ENCODE measurements at places on chromosomes 5 and 9.

DNA sequence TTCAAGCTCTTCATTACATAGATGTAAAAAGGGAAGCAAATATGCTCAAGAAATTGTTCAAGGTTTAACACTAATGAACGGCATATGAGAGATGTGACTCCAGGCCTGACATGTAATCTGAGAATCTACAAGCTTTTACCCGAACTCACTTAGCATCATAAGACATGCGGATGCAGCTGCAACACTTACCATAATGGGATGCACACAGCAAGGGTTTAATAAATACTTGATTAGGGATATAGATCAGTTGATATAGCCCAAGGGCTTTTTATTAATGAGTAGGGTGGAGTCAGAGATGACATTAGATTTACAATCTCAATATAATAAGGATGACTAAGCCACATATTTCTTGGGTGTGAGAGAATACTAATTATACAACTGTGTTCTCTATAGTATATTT lies 2215.5 kb downstream of the MAT2B start:
- no peak for DNase-seq

DNA sequence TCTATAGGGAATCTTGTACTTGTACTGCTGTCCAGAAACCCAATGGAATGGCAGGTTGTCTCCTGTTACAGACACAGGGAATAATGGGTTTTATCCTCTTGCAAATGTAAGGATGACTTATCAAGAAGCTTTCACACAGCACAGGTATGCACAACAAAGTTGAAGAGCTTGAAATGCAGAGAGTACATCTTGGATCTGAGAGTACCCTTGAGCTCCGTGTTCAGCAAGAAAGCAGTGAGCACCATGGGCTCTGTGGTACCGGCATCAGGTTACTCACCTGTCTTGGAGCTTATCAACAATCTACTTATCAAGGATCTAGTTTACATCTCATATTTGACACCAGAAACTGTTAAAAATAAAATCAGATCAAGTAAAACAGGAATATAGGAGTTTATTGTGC lies 22.0 kb upstream of the EMB start:
- no peak for DNase-seq

DNA sequence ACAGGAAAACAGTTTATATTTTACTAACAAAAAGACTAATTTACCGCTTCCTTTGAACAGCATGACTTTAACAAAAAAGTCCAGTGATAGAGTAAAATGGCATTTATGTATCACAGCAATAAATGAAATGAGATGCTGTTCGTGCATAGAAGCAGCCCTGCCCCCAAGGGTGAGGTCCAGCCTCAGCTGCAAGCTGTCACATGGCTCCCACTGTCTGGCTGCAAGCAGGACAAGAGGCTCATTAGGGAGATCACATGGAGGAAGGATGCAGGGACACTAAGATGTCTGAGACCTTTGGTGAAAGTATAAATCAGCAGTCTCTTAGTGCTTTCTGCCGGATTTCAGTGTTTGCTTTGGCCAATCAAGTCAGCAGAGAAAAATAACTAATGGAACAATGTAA lies 23.0 kb downstream of the GDNF start:
- DNase-seq: no peak

DNA sequence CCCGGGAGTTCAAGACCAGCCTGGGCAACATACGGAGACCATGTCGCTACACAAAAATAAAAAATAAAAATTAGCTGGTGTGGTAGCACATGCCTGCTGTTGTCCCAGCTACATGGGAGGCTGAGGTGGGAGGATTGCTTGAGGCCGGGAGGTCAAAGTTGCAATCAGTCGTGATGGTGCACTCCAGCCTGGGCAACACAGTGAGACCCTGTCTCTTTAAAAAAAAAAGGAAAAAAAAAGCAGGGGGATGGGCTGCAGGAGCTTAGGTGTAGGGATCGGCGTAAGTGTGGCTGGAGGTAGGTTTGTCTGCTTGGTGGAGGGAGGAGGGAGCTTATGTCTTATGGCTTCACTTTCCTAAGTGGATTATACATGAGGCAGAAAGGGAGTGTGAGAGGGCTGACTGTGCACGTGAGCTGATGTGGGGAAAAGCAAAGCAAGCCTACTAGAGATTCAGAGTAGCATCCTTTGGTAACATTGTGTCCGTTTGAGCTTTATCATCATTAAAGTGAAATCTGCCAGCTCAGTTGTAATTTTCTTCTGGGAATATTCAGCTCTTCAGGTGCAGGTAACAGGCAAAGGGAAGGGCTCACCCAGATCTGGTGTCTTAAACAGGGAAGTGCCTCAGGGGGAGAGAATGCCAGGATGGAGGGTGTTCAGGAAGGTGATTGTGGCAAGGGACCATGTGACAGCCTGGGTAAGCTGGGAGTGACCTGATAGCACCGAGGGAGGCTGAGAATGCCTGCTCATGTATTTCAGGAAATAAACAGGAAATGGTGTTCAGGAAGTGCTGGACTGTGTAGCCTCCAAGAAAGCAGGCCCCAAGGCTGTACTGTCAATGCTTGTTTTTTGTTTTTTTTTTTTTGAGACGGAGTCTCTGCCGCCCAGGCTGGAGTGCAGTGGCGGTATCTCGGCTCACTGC lies 17.6 kb upstream of the SETX start:
- DNase-seq: no peak

DNA sequence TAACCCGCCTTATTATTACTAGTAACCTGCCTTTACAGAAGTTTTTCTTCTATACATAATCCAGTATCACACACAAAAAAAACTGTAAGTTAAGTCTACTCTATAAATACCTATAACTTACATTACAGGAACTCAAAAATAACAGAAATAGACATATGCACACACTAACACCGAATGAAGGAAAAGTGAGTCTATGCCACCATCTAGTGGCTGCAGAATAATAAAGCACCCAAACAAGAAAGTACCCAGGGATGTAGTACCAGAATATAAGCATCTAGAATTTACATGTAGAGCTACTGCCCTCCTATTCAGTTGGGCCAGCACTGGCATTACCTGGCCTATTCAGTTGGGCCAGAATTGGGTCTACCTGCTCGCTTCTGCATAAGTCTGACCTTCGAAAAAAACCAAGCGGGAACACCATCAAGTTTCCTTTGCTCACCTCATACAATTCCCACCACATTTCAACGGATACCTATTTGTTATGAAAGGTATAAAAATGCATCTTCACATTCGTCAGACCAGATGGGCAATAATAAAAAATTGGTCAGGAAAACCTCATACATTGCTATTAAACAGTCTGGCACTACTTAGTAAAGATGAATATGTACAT lies 4.0 kb upstream of the NIPSNAP3A start:
- peak; percentile 61 for DNase-seq

DNA sequence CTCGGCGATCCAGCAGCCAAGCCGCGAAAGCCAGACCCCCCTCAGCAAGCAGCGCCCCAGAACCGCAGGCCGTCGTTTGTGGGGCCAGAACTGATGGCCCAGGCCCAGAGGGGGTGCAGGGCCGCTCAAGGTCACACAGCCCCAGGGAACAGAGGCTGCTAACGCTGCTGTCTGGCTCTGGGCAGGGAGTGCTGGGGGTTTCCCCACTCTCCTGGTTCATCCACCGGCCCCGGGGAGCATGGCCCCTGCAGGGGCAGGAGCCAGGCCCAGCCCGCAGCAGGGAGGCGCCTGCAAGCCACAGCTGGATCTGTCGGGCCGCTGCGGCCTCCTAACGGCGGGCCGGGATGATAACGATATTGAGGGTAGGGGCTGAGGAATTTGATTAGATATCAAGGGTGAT lies 64.8 kb upstream of the IGFBPL1 start:
- peak; percentile 39 for DNase-seq

- DNase-seq: no peak
Measured at GRCh38 chr5:53749621-53750020, 189.2 kb downstream of the NDUFS4 start.

DNA sequence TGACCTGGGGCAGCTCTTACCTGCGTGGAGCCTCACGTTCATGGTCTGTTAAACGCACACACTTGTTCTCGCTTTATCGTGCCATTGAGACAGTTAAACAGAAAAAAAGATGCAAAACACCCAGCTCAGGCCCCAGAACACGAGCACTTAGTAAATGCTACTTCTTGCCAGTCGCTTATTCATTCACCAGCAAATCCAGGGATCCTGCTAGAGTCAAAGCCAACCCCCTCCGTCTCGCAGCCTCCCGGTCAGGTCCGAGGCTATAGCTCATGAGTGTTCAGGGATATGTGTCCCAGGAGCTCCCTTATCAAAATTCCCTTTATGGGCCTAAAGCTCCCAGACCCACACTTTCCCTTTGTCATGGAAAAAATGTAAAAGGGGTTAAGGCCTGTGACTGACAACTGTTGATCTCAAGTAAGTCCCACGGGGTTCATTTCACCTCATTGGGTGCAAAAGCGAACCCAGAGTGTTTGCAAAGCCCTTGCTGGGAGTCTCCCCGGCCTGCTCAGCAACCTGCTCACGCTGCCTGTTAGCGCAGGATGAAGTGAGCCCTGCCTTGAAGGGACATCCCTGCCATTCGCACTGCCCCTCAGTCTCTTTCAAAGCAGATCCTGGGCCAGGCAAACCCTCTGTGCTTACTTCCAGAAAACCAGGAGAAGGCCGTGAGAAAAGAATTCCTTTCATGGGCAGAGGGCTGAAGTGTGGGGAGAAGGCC lies 40.7 kb downstream of the HRH2 start:
- no peak for DNase-seq

GRCh38 chr9:130034570-130034969 lies 8.4 kb downstream of the FNBP1 start:
- no peak for DNase-seq

GRCh38 chr5:132491368-132492364 lies 1.1 kb upstream of the IRF1 start:
- peak; percentile 71 for DNase-seq

DNA sequence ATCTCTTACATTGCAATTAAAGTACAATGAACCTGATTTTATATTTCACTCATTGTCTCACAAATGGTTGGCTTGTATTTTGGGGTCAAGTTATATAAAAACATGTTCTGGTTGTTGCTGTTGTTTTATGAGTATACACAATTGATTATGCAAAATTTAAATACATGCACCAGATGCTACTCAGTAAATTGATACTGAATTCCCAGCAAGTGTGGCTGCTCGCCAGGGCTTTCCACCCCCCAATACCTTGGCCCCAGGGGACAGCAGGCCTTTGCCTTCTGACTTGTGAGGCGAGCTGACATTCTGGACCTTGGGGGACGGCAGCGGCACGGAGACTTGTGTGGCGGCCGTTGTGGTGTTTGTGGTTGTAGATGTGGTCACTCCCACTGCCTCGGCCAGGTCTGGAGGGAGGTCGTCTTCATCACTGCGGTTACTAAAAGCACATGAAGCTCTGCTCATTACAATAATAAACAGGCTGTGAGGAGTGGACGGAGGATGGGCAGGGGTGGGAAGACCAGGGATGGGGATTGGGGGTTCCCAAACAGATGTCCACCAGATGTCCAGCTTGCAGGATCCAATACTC lies 27.0 kb upstream of the FRRS1L start:
- no peak for DNase-seq

DNA sequence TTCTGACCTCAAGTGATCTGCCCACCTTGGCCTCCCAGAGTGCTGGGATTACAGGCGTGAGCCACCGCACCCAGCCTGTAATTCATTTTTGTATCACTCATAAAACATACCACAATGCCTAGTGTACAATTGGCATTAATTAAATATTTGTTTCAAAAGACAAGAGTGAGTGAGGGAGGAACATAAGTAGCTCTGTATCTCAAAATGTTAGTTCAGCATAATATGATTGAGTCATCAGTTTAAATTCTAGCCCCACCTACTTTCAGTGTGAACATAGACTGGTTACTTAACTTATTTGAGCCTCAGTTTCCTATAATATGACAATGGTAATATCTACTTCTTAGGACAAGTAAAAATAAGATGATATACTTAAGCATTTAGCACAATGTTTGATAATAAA lies 26.9 kb downstream of the INVS start:
- DNase-seq: no peak

DNA sequence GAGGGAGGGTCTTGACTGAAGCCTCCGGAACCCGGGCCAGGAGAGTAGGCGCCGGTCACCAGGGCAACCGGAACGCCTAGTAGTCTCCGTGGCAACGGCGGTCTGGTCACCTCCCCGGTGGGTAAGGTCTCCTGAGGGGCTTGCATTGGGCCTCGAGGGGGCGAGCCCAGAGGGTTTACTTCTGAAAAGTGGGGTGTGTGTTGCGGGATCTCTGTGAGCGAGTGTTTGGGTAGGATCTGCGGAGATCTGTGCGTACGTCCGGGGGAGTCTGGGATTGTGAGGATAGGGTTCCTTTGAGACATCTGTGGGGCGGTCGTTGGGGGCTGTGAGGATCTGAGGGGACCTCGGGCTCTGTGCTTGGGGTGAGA lies at the start of gene FAM221B:
FAM221B (minus strand) TSS at position 17 of the 368 bp plus-strand sequence. CDS start 2,571 bp downstream, outside the sequence.
- DNase-seq: peak; percentile 85

DNA sequence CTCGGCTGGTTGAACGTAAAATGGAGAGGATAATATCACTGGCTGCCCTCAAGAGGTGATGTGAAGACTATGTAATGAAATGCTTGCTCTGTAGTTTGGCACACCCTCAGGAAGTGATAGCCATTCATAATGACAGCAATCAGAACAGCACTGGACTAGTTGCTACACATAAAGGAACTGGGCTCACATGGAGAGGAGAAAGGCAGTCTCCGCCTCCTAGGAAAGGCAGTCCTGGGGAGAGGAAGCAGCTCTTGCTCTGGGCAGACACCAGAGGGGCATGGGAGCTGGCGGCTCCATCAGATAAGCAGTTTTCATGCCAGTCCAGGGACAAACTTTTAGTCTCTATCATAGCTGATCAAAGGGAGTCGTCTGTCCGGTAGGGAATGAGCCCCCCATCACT lies 46.9 kb downstream of the ARHGEF37 start:
- DNase-seq: no peak

- DNase-seq: no peak
Measured at GRCh38 chr9:96133321-96134021, 168.5 kb downstream of the HSD17B3 start.

GRCh38 chr9:6785682-6786081 lies 27.9 kb downstream of the KDM4C start:
- no peak for DNase-seq

- no peak for DNase-seq
Measured at GRCh38 chr9:133202688-133203453, 6.2 kb downstream of the OBP2B start.

DNA sequence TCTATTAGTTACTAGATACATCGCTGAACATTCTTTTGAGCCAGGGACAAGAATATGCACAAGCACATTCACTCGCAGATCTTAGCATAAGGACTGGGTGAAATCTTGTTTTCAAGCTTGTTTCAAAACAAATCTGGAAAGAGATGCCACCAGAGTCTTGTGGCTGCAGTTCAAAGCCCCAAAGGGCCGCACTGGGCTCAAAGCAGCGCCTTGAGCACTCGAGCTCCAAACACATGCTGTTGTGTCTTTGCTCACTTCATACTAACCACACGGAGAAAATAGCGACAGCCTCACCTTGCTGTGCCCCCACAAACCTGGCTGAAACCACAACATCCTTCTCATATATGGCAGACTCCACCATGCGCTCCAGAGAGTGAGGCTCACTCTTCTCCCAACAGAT lies 34.2 kb upstream of the IL7R start:
- DNase-seq: no peak
